Sigmoid colon (tissue), 7 donors: ENCODE measurements at places on chromosomes 11 and 22. TPM values are rescaled to one million over a fixed set of nuclear protein-coding genes. Genes with fewer than 3 reads are reported as not detected.

The LINC01488 gene
- polyA plus RNA-seq, result not detected

The TRIM49 gene
- polyA plus RNA-seq, result not detected

The OR4D10 gene
- polyA plus RNA-seq, result not detected

The FLRT1 gene
- polyA plus RNA-seq, result 0.66 TPM

The FADS2 gene
- polyA plus RNA-seq, result 3.7 TPM

The MFRP gene
- not detected for polyA plus RNA-seq

The CADM1 gene
- 6.2 TPM for polyA plus RNA-seq

GRCh38 chr22:19181786-19182471, 3.4 kb upstream of the SLC25A1 start:
- no peak overlapping the region for H3K27ac ChIP-seq
- H3K4me1 ChIP-seq, result peaks cover 19% of the 10 kb centered on the region
- H3K4me3 ChIP-seq, result no peak overlapping the region
- DNase-seq, result no peak
- H3K27me3 ChIP-seq, result no peaks in the 10 kb centered on the region

DNA sequence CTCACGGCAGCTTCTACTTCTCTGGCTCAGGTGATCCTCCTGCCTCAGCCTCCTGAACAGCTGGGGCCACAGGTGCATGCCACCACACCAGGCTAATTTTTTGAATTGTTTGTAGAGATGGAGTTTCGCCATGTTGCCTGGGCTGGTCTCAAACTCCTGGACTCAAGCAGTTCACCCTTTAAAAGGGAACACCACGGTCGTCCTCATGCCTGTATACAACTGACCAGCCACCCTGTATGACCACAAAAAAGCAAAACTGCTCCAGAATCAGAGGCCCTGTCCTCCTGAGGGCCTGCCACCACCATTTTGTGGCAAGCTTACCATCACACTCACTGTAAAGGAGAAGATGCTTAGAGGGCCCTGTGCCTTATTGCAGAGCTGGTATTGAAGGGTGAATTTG, 2.2 kb downstream of the GLB1L3 start:
- H3K27me3 ChIP-seq, result peaks cover 31% of the 10 kb centered on the region

- H3K27ac ChIP-seq, result no peak overlapping the region
- peaks cover 15% of the 10 kb centered on the region for H3K4me1 ChIP-seq
- peaks cover 77% of the 10 kb centered on the region for H3K27me3 ChIP-seq
- peak; percentile 72 for DNase-seq
- H3K36me3 ChIP-seq, result no peaks in the 10 kb centered on the region
These were observed 657 bp upstream of the MAPK8IP2 start for GRCh38 chr22:50599816-50600455.

GRCh38 chr22:26479792-26480610, 3.6 kb downstream of the HPS4 start:
- H3K4me3 ChIP-seq, result peak overlapping the region; percentile 14
- H3K4me1 ChIP-seq, result peaks cover 50% of the 10 kb centered on the region
- no peak for DNase-seq
- H3K27me3 ChIP-seq, result no peaks in the 10 kb centered on the region
- H3K36me3 ChIP-seq, result peaks cover 20% of the 10 kb centered on the region

- no peak overlapping the region for H3K27ac ChIP-seq
- no peak overlapping the region for H3K4me3 ChIP-seq
- H3K4me1 ChIP-seq, result peaks cover 17% of the 10 kb centered on the region
- DNase-seq, result no peak
- no peaks in the 10 kb centered on the region for H3K27me3 ChIP-seq
- no peaks in the 10 kb centered on the region for H3K36me3 ChIP-seq
These were observed 38.7 kb upstream of the CALCA start for GRCh38 chr11:15010865-15011264.

- no peaks in the 10 kb centered on the region for H3K27me3 ChIP-seq
- no peak overlapping the region for H3K4me3 ChIP-seq
- no peak for DNase-seq
- no peaks in the 10 kb centered on the region for H3K36me3 ChIP-seq
- H3K4me1 ChIP-seq, result peaks cover 16% of the 10 kb centered on the region
- no peak overlapping the region for H3K27ac ChIP-seq
These were observed 46.3 kb upstream of the RRM1 start for GRCh38 chr11:4048340-4048739.

- no peak overlapping the region for H3K27ac ChIP-seq
- no peaks in the 10 kb centered on the region for H3K36me3 ChIP-seq
- H3K4me3 ChIP-seq, result no peak overlapping the region
- no peaks in the 10 kb centered on the region for H3K4me1 ChIP-seq
- no peak for DNase-seq
- H3K27me3 ChIP-seq, result no peaks in the 10 kb centered on the region
These were observed 22.8 kb downstream of the OTUB1 start for GRCh38 chr11:64008914-64009633.

- no peaks in the 10 kb centered on the region for H3K36me3 ChIP-seq
- no peaks in the 10 kb centered on the region for H3K4me1 ChIP-seq
- H3K27ac ChIP-seq, result no peak overlapping the region
- H3K4me3 ChIP-seq, result no peak overlapping the region
- no peaks in the 10 kb centered on the region for H3K27me3 ChIP-seq
- no peak for DNase-seq
These were observed 327.1 kb upstream of the DDI1 start for GRCh38 chr11:103709371-103709770.

DNA sequence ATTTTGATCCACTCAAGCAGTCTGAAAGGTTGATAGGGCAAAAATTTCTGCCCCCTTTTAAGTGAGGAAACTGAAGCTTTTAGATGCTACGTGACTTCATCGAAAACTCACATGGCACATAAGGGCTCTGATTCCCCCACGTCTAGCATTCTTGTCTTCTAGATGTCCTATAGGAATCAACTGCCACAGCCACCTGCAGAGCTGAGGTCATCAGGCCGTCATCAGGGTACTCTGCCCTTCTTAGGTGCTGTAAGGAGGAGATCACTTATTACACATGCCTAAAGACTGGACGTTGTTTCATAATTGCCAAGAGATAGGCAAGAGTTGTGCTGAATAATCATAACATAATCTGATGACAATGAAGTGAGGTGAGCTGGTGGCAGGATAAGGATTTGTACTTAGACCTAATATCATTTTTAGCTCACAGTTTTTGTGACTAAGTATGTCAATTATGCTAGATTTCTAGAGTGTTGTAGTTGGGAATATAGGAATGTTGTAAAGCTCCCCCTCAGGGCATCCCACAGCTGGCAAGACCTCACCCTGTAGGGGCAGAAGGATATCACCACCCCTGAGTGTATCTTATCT, 349.4 kb downstream of the METTL15 start:
- no peaks in the 10 kb centered on the region for H3K27me3 ChIP-seq
- no peaks in the 10 kb centered on the region for H3K36me3 ChIP-seq
- H3K4me1 ChIP-seq, result no peaks in the 10 kb centered on the region
- H3K4me3 ChIP-seq, result no peak overlapping the region
- no peak for DNase-seq

DNA sequence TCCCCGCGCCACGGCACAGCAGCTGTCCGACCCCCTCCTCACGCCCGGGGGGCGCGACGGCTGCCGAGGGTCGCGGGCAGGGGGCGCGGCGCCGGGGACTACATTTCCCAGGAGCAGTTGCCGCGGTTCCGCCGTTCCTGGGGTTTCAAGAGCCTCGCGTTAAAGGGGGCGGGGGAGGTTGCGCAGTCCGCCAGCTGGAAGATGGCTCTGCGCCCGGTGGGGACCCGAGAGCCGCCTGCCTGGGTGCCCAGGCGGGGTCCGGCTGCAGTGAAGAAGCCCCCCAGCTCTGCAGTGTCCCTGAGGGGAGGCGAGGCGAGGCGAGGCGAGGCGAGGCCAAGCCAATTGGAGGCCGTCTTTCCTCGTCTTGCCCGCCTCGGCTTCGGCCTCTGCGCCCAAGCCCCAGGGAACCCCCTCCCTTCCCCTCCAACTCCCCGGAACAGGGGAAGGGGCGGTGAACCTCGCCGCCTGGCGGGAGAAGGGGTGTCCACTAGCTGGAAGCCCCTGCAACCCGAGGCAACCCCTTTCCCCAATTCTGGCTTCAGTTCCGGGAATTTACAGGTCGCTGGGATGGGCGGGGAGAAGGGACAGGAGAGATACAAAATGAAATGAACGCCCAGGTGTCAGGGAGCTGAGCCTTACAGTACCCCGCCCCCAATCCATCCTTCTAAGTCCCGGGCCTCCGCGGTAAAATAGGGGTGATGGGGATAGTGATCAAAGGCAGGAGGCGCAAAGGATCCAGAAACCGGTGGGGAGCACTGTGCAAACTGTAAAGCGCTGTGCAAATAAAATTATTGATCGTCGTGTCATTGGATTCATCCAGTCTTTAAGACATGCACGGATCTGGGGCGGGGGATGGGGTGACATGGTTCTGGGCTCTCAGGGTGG, 5.2 kb upstream of the GCAT start:
- H3K4me1 ChIP-seq, result peaks cover 25% of the 10 kb centered on the region
- peak; percentile 83 for DNase-seq
- H3K4me3 ChIP-seq, result peak overlapping the region; percentile 61
- no peaks in the 10 kb centered on the region for H3K27me3 ChIP-seq

GRCh38 chr11:42631220-42631843, 680.5 kb upstream of the API5 start:
- no peak overlapping the region for H3K4me3 ChIP-seq
- no peaks in the 10 kb centered on the region for H3K4me1 ChIP-seq
- H3K27ac ChIP-seq, result no peak overlapping the region
- DNase-seq, result no peak

DNA sequence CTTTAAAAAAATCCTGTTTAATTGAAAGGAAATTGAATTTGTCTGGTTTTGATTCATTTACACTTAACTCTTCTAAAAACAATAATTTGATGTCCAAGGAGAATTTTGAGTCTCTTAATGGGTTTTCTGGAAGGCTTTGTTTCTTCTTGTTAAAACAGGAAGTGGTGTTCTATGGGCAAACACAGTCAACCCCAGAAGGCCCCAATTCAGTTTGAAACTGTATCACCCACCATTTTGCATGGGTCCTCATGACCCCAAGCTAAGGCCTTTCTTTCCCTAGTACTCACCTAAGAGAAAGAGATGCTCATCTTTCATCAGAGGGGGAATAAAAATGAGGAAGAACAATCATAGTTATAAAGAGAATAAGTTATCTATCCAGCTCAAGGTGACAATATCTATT, 10.6 kb downstream of the FLI1 start:
- H3K27me3 ChIP-seq, result no peaks in the 10 kb centered on the region
- H3K4me3 ChIP-seq, result no peak overlapping the region
- no peak for DNase-seq

DNA sequence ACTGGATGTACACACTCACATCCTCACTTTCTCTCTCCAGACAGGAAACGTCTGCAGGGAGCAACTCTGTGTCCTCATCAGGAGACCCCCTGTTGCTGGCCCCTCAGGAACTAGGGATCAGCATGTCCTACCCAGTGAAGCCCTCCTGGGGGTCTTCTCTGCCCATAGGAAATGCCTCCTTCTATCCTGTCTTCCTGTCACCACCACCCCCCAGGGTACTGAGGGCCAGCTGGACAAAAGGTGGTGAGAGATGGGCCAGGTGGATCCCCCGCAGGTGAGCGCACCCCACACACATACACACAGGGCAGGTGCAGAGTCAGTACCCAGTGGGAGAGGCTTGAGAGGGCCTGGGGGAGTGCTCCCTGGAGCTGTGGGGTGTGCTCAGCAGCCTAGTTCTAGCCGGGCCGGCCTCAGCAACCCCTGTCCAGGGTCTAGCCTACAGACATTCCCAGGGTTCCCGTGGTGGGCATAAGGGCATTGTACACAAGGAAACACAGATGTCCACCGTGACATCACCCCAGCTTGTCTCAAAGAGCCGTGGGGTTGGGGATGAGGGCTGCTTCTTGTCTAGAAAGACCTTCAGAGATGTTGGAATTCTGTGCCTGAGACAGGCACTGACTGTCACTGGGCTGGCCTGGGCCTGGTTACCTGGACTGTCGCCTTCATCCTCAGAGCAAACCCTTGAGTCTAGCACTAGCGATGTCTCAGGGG, 9.2 kb downstream of the GP1BB start:
- peaks cover 10% of the 10 kb centered on the region for H3K4me1 ChIP-seq
- DNase-seq, result no peak
- H3K4me3 ChIP-seq, result no peak overlapping the region
- H3K27ac ChIP-seq, result no peak overlapping the region
- H3K36me3 ChIP-seq, result no peaks in the 10 kb centered on the region

GRCh38 chr22:33472462-33473344, 414.5 kb upstream of the SYN3 start:
- no peak for DNase-seq
- H3K27me3 ChIP-seq, result no peaks in the 10 kb centered on the region
- H3K36me3 ChIP-seq, result no peaks in the 10 kb centered on the region
- H3K27ac ChIP-seq, result no peak overlapping the region

DNA sequence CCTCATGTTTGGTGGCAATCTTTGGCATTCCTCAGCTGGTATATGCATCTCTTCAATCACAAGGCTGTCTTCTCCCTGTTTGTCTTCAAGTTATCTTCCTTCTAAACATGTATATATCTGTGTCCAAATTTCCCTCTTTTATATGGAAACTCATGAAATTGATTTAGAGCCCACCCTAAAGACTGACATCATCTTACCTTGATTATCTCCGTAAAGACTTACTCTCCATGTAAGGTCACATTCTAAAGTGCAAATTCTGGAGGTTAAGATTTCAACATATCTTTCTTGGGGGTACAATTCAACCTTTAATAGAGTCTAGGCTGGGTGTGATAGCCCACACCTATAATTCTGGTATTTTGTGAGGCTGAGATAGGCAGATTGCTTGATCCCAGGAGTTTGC, 215.8 kb upstream of the LRRC4C start:
- H3K4me3 ChIP-seq, result no peak overlapping the region
- no peaks in the 10 kb centered on the region for H3K36me3 ChIP-seq
- no peaks in the 10 kb centered on the region for H3K4me1 ChIP-seq
- no peaks in the 10 kb centered on the region for H3K27me3 ChIP-seq
- H3K27ac ChIP-seq, result no peak overlapping the region

DNA sequence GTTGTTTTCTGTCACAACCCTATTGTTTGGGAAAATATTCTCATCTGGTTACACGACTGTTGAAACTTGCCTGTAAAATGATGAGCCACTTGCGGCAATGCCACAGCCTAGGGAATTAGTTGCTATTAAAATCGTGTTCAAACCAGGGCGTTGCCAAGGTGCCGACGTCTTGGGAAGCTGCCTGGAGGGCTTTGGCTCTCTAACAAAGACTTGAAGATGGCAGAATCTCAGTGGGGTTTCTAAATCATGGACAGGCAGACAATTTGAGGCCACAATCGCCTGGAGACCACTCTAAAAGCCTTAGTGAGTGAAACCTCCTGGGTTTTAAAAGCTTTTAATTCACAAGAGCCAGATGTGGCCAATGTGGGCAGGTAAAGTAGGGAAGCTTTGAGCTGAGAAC, 117.2 kb upstream of the BMAL1 start:
- no peaks in the 10 kb centered on the region for H3K27me3 ChIP-seq
- no peaks in the 10 kb centered on the region for H3K36me3 ChIP-seq
- no peaks in the 10 kb centered on the region for H3K4me1 ChIP-seq
- H3K27ac ChIP-seq, result no peak overlapping the region

DNA sequence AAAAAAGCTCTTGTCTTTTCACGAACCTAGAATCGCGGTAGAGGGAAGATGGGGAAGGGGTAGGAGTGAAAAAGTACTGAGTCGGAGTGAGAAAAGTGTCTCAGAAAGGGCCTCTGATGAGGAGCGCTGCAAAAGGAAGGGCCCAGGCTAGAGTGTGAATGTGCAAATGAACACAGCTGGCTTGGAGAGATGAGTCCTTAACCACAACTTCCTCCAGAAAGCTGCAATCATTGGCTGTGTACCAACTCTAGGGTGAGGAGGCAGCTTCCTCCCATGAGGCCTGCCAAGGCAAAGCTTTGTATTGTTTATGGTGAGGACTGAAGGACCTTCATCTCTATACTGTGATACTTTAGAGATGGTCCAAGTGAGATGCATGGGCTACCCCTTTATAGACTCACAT, 566.9 kb upstream of the ANO5 start:
- DNase-seq, result peak; percentile 60
- no peak overlapping the region for H3K27ac ChIP-seq
- H3K36me3 ChIP-seq, result no peaks in the 10 kb centered on the region
- H3K4me3 ChIP-seq, result no peak overlapping the region
